CD4-positive, alpha-beta memory T cell (primary cell): ENCODE measurements at places on chromosomes 7 and 10. TPM values are rescaled to one million over a fixed set of nuclear protein-coding genes. Genes with fewer than 3 reads are reported as not detected.

RET gene
- polyA plus RNA-seq: not detected

RAMP3 gene
- 0.38 TPM for polyA plus RNA-seq

MBL2 gene
- polyA plus RNA-seq: not detected

SNX10 gene
- 26.4 TPM for polyA plus RNA-seq

DNA sequence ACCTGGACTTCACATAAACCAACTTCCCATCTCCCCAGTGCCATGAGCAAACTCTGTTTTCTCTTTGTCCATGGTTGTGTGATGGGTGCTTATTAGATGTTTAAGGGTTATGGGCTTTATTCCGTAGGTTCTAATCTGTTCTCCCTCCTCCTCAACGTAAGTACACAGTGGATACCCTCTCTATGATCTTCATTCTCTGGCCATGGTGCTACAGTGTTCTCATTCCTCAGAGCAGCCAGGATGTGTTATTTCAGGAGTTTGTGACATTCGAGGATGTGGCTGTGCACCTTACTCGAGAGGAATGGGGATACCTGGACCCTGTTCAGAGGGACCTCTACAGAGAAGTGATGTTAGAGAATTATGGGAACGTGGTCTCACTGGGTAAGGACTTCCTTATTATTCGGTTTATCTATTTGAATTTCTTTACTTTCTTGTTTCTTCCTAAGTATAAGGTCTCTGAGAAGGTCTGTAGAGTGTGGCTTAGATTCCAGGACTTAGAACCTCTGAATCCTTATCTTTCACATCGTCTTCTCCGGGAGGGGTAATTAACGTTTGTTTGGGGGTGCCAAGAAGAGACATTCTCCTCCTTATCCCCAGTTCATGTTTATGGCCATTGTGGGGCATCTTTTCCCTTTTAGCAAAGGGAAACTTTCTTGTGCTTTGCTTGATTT lies 3.8 kb downstream of the ZNF655 start:
- no peak overlapping the region for H3K27ac ChIP-seq
- no peaks in the 10 kb centered on the region for H3K27me3 ChIP-seq
- H3K4me3 ChIP-seq: no peak overlapping the region
- H3K4me1 ChIP-seq: peaks cover 22% of the 10 kb centered on the region

PRDX3 gene
- 127 TPM for polyA plus RNA-seq

DNA sequence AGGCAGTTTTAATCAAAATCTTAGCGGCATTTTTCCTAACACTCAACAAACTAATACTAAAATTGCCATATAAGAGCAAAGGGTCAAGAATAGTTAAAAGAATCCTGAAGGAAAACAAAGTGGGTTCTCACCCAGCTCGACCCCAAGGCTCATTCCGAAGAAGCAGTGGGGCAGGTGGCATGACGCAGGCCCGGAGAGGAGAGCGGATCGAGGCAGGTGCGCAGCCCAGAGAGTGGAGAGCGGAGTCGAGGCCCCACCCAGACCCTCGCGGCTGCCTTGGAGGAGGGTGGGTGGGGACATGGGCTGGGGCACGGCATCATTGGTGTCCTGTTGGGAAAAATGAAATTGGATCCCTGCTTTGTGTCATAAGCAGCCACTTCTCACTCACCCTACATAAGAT lies 109.8 kb downstream of the INPP5A start:
- H3K27ac ChIP-seq: no peak overlapping the region
- H3K4me3 ChIP-seq: no peak overlapping the region
- no peaks in the 10 kb centered on the region for H3K4me1 ChIP-seq
- no peak for DNase-seq
- H3K36me3 ChIP-seq: peaks cover 4% of the 10 kb centered on the region

DNA sequence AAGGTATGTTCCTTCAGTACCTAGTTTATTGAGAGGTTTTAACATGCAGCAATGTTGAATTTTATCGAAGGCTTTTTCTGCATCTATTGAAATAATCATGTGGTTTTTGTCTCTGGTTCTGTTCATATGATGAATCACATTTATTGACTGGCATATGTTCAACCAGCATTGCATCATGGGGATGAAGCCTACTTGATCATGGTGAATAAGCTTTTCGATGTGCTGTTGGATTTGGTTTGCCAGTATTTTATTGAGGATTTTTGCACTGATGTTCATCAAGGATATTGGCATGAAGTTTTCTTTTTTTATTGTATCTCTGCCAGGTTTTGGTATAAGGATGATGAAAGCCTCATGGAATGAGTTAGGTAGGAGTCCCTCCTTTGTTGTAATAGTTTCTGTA lies 204.0 kb upstream of the GNAI1 start:
- no peak for DNase-seq
- no peaks in the 10 kb centered on the region for H3K27me3 ChIP-seq
- H3K4me1 ChIP-seq: no peaks in the 10 kb centered on the region
- no peak overlapping the region for H3K27ac ChIP-seq
- H3K36me3 ChIP-seq: no peaks in the 10 kb centered on the region

AKR1C2 gene
- not detected for polyA plus RNA-seq

GRCh38 chr7:12954380-12955033 lies 267.1 kb downstream of the ARL4A start:
- H3K27me3 ChIP-seq: no peaks in the 10 kb centered on the region
- H3K4me1 ChIP-seq: no peaks in the 10 kb centered on the region
- H3K27ac ChIP-seq: no peak overlapping the region
- no peaks in the 10 kb centered on the region for H3K36me3 ChIP-seq
- no peak overlapping the region for H3K4me3 ChIP-seq
- no peak for DNase-seq

- no peak overlapping the region for H3K4me3 ChIP-seq
- no peaks in the 10 kb centered on the region for H3K27me3 ChIP-seq
Observed at GRCh38 chr10:35027567-35027966, 62.6 kb downstream of the CUL2 start.

DNA sequence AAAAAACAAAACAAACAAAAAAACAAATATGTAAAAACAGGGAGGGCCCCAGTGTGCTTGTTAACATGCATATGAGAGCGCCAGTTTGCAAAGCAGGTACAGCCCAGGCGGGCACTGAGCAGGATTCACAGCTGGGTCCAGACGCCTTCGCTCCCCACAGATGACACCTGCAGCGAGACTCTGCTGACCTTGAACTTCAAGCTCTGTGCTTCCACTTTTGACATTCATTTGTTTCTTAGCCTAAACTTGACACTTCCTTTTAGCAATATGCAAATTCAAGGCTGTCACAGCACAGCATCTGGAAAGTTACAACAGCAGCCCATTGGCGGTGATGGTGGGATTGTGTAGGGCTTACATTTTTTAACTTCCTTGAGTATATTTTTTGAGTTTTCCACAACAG lies 88.8 kb upstream of the TNS3 start:
- DNase-seq: no peak
- no peak overlapping the region for H3K4me3 ChIP-seq
- no peaks in the 10 kb centered on the region for H3K27me3 ChIP-seq

MGAM2 gene
- not detected for polyA plus RNA-seq

CPA1 gene
- polyA plus RNA-seq: not detected

GRCh38 chr10:21926358-21926925 lies 77.1 kb downstream of the DNAJC1 start:
- H3K27ac ChIP-seq: no peak overlapping the region
- H3K4me3 ChIP-seq: no peak overlapping the region
- H3K27me3 ChIP-seq: no peaks in the 10 kb centered on the region
- H3K36me3 ChIP-seq: no peaks in the 10 kb centered on the region
- H3K4me1 ChIP-seq: no peaks in the 10 kb centered on the region
- DNase-seq: no peak

DNA sequence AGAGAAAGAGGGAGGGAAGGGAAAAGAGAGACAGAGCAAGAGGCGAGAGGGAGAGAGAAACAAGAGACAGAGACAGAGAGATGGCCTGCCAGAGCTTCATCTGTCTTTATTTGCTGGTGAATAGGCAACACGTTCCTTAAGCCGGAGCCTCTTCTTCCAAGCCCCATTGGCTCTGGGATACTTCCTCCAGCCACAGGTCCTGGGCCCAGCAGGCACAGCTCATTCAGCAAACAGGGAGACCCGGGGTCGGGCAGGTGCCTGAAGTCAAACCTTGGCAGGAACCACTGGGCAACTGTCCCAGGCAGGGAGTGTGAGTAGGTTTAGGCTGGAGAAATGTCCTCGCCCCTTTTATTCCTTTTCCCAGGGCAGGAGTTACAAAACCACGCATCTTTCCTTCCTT lies 68.2 kb downstream of the MYL10 start:
- no peak for DNase-seq
- H3K36me3 ChIP-seq: no peaks in the 10 kb centered on the region
- no peaks in the 10 kb centered on the region for H3K27me3 ChIP-seq
- H3K4me3 ChIP-seq: no peak overlapping the region
- H3K4me1 ChIP-seq: no peaks in the 10 kb centered on the region

GRCh38 chr7:50868426-50869100 lies 85.9 kb upstream of the GRB10 start:
- H3K4me3 ChIP-seq: no peak overlapping the region
- H3K27me3 ChIP-seq: no peaks in the 10 kb centered on the region
- DNase-seq: no peak
- no peaks in the 10 kb centered on the region for H3K4me1 ChIP-seq
- H3K36me3 ChIP-seq: no peaks in the 10 kb centered on the region
- no peak overlapping the region for H3K27ac ChIP-seq

DNA sequence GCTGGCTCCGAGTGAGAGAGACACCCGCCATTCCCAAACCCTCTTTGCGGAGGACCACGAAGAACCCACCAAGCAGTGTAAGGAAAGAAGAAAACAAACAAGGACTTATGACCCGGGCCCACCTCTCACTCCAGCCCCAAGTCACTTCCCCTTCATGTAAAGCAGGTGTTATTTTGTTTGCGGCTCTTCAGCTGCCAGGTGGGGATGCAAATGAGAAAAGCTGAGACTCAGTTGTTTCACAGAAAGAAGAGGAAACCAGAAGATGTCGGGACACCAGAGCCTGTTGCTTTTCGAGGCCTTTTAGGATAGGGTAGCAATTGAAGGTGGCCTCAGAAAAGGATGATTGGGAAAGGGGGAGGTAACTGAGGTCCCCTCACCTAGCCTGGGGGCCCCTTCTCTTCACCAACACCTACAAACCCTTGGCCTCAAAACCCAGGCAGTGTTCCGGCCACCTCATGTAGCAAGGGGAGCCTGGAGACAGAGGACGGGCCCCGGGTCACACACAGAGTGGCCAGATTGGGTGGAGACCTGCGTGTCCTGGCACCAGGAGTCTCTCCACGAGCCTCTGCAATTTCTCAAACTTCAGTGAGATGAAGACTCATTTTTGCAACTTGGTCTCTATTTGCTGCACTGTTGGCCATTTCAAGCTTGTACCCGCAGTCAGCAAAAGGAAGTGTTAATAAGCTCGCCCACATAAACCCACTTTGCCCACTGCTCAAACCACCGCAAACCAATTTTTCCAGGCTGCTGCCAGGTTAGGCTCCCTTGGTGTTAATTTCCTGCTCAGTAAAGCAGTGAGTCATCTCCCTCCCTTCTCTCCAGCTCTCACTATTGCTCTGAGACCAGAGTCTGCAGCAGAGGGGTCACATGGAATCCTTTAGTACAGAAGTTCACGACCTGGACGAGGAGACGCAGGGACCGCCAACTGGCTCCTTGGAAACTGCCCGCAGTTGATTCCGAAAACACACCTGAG lies 45.5 kb downstream of the AOC1 start:
- H3K4me1 ChIP-seq: peaks cover 11% of the 10 kb centered on the region
- H3K36me3 ChIP-seq: no peaks in the 10 kb centered on the region
- peaks cover 13% of the 10 kb centered on the region for H3K27me3 ChIP-seq
- H3K4me3 ChIP-seq: no peak overlapping the region

GRCh38 chr10:76451911-76452310 lies 1020.5 kb downstream of the LRMDA start:
- no peak overlapping the region for H3K27ac ChIP-seq
- no peaks in the 10 kb centered on the region for H3K36me3 ChIP-seq
- no peak for DNase-seq
- H3K4me1 ChIP-seq: no peaks in the 10 kb centered on the region

- H3K27me3 ChIP-seq: no peaks in the 10 kb centered on the region
- no peaks in the 10 kb centered on the region for H3K36me3 ChIP-seq
- no peak overlapping the region for H3K4me3 ChIP-seq
- no peaks in the 10 kb centered on the region for H3K4me1 ChIP-seq
Observed at GRCh38 chr7:130309986-130310385, 17.0 kb downstream of the CPA4 start.

DNA sequence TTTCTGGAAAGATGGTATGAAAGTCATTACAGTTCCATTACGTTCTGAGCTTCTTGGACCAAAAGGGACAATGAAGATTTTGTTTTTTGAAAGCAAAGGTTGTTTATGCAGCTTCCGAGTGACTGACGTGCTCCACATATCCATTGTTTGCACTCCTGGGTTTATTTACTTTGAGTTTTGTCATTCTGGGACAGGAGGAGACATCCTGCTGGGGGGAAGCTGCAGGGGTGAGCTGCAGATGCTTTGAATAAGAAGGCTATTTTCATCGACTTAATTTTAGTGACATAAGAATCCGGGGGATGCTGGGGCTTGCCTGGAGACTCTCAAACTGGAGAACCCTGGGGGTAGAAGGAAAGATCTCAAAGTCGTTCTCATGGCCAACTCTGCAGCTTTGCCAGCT lies 12.7 kb upstream of the SFMBT2 start:
- no peak overlapping the region for H3K4me3 ChIP-seq
- DNase-seq: no peak
- H3K36me3 ChIP-seq: no peaks in the 10 kb centered on the region
- H3K27ac ChIP-seq: no peak overlapping the region
- no peaks in the 10 kb centered on the region for H3K27me3 ChIP-seq

- H3K4me1 ChIP-seq: no peaks in the 10 kb centered on the region
- no peak overlapping the region for H3K4me3 ChIP-seq
- H3K36me3 ChIP-seq: no peaks in the 10 kb centered on the region
- no peak for DNase-seq
- H3K27me3 ChIP-seq: no peaks in the 10 kb centered on the region
Observed at GRCh38 chr7:134779741-134780065, 269 bp downstream of the CALD1 start.

SEMA3E gene
- polyA plus RNA-seq: not detected

DNA sequence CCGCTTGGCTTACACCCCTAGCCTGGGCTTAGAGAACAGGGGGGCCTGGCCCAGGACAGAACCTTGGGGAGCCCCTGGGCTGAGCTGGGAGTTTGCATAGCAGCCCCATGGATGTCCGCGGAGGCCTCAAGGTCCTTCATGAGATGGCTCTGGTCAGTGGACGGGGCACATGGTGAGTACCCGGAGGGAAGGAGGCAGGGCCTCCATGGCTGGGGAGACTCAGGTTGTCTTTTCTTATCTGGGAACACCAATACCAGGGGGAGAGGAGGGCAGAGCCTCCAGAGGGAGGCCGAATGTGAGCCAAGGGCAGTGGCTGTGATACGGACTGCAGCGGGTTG lies 64.8 kb downstream of the GLRX3 start:
- no peaks in the 10 kb centered on the region for H3K36me3 ChIP-seq
- no peaks in the 10 kb centered on the region for H3K27me3 ChIP-seq
- DNase-seq: peak; percentile 40
- H3K27ac ChIP-seq: no peak overlapping the region

- H3K36me3 ChIP-seq: no peaks in the 10 kb centered on the region
- no peak overlapping the region for H3K27ac ChIP-seq
- no peaks in the 10 kb centered on the region for H3K4me1 ChIP-seq
Observed at GRCh38 chr7:41107330-41107937, 595.5 kb downstream of the INHBA start.

DNA sequence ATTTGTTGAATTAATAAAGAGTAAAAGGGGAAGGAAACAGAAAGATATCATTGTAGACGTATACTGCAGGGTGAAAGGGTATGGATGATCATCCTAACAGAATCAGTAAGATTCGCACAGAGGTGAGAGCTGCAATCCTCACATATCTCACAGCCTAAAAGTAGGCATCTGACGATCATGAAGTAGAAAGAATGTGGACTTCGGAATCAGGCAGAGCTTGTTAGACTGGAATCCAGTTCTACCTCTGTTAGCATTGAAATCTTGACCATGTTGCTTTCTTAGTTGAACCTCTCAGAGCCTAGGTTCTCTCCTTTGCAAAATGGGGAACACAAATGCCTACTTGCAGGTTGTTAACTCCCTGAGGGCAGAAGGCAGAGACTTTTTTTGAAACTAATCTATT lies 320.0 kb upstream of the C7orf33 start:
- H3K36me3 ChIP-seq: no peaks in the 10 kb centered on the region
- no peaks in the 10 kb centered on the region for H3K4me1 ChIP-seq
- DNase-seq: no peak
- no peaks in the 10 kb centered on the region for H3K27me3 ChIP-seq
- no peak overlapping the region for H3K4me3 ChIP-seq
- no peak overlapping the region for H3K27ac ChIP-seq
